Fibroblast of the conjunctiva (primary cell): ENCODE measurements at places on chromosomes 4 and X.

DNA sequence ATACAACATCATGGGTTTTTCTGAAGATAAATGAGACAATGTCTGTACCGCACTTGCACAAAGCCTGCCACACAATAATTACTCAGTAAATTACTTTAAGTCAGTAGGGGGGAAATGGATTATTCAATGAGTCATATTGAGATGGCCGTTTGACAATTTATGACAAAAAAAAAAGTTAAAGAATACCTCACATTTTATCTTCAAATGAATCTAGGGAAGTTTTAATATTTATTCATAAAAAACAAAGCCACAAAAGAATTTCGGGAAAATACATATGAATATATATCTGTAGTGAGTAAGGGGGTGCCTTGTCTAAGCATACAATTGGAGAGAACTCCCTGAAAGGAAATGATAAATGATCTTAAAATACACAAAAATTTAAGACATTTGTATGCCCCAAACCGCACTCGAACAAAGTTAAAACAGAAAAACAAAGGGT lies 197.0 kb upstream of the SLC7A11 start:
- DNase-seq = no peak

- DNase-seq = no peak
These were observed 65.1 kb downstream of the USP11 start for GRCh38 chrX:47297874-47298273.

- no peak for DNase-seq
These were observed 58.2 kb downstream of the BRWD3 start for GRCh38 chrX:80751456-80751855.

- DNase-seq = no peak
These were observed 82.3 kb downstream of the PRKX start for GRCh38 chrX:3631196-3631595.

DNA sequence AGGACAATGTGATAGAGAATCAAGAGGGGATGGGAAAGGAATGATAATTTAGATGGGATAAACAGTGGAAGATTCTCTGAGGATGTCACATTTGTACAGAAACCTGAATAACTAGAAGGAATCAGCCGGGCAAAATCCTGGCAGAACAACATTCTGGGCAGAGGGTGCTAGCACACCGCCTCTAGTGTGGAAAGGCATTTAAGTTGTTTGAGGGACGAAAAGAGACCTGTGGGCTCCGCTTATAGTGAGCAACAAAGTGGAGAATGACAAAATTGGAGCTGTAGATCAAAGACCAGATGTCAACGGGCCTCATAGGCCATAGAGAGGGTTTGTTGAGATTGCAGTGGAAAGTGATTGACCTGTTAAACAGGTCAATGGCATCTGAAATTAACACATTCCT lies 596.0 kb upstream of the SLIT2 start:
- DNase-seq = no peak

DNA sequence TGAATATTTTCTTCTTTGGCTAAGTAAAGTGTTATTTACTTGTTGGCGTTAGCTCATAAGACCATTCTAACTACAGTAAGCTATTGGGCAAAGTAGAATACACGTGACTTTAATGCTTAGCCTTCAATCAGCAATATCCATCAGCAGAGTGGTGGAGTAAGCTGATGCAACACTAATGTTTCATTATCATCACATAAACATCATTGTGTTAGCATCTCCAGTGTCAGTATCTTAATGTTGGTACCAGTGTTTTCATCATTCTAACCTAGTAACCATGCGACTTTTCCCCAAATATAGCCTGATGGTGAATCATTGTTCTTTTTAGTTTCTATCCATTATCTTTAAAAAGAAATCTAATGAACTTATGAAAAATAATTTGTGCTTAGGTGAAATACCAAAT lies 48.5 kb downstream of the APOOL start:
- DNase-seq = peak; percentile 60

DNA sequence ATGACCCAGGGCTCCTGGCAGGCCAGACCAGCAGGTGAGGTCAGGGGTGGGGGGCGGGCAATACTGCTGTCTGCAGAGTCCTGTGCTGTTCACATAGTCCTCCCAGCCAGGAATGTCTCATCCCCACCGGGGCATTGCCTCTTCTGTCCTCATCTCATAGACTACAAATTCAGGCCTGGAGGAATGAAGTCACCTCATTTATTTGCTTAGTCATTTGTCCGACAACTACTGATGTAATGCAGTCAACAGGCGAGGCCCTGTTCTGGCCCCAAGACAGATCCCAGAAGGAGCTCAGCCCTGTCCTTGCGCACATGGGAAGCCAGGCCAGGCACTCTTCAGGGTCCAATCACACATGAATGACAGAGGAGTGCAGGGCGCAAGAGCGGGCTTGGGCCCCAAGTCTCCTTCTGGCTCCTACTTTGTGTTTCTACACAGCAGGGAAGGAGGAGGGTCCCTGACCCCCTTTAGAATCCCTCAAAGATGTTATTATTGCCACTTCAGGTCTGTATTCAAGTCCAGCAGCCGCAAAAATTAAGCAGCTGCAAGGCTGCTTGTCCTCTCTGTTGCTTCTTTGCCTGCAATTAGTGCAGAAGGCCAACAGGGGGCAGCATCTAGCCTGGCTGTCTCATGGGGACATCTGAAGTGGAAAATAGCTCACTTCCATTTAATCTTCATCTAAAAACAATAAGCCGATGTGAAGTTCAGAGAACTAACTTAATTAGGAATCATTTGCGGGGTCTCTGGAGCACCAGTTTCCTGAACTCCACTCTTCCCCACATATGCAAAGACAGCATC lies 15.2 kb upstream of the HMX1 start:
- no peak for DNase-seq
